ENCODE measurements at places on chromosomes 2 and 18. TPM values are rescaled to one million over a fixed set of nuclear protein-coding genes. Genes with fewer than 3 reads are reported as not detected.

GRCh38 chr18:63150326-63150725, 169.2 kb downstream of the BCL2 start:
- DNase-seq = no peak

DNA sequence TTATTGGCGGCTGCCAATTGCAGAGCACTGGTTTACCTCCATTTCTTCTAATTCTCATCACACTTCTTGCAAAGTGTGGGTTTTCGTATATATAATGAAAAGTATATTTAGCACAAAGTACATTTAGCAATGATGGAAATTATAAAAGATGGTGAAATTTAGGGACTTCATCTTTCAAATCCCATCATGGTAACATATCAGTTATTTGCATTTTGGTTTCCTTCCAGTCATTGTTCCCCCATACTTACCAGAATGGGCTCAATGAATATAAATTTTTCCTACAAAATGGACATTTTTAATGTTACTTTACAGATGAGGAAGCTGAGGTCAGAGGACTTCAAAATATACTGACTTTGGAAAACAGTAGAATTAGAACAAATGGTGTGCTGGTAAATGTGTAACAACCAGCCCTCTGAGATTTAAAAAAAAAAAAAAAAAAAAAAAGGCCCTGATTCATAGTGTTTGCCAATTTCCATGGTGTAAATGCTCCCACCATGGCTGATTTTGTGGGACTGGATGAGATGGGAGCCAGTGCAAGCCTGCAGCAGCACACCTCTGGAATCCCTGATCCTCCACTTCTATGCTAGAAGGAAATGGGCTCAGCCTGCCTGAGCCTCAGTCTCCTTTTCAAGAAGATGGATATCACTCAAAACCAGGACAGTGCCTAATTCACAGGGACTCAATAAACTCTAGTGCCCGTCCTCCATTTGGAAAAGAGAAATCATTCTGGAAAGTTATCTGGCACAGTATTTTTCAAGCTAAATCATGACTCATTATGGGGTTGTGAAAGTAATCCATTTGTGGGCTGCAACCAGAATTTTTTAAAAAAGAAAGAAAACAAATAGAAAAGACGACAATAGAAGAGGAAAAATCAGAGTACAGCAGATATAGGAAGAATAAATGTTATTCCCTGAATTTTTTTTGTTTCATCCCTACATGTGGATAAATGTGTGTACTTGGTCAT, 34.0 kb downstream of the LBH start:
- DNase-seq = peak; percentile 22

- DNase-seq = no peak
These were observed 29.6 kb upstream of the TAF4B start for GRCh38 chr18:26196605-26197004.

Gene HOXD12
- polyA plus RNA-seq = not detected

Gene SCN9A
- polyA plus RNA-seq = 0.49 TPM
